Natural killer cell treated with Interleukin-12 subunit alpha and Interleukin-12 subunit beta and Interleukin-15 and Interleukin-18, amount 100 ng/mL, for 72 hours (primary cell): ENCODE measurements at places on chromosomes 1 and 21. TPM values are rescaled to one million over a fixed set of nuclear protein-coding genes. Genes with fewer than 3 reads are reported as not detected.

- no peak for DNase-seq
Observed at GRCh38 chr1:50458507-50458906, 35.3 kb upstream of the DMRTA2 start.

The ZNF648 gene
- not detected for total RNA-seq

DNA sequence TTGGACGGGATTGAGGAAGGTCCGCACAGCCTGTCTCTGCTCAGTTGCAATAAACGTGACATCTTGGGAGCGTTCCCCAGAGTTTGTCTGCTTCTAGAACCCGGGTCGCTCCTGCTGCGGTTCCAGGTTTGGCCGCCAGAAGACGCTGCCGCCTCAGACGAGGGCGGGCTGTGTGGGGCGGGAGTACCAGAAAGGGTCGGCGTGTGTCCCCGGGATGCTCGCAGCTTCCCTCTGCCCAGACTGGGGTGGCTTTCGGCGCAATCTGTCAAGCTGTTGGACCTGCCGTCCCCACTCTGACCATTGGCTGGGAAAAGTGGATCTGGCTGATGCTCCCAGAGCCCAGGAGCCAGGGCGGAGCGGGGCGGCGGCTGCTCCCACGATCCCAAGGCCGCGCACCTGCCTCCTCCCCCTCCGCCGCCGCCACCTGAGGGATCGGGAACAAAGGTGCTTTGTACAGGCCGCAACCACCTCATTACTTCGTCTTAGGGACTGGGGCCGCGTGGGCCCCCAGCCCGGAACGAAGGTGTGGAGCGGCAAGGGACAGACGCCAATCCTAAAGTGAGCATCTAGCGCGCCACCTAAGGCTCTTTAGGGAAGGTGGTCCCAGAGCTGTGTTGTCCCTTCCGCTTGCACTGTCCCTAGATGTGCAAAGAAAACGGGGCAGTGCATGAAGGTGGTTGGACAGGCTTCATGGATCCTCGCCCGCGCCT lies 683 bp upstream of the EFNA4 start:
- no peak for DNase-seq

- no peak for DNase-seq
Observed at GRCh38 chr1:183879494-183879893, 74.6 kb downstream of the RGL1 start.

DNA sequence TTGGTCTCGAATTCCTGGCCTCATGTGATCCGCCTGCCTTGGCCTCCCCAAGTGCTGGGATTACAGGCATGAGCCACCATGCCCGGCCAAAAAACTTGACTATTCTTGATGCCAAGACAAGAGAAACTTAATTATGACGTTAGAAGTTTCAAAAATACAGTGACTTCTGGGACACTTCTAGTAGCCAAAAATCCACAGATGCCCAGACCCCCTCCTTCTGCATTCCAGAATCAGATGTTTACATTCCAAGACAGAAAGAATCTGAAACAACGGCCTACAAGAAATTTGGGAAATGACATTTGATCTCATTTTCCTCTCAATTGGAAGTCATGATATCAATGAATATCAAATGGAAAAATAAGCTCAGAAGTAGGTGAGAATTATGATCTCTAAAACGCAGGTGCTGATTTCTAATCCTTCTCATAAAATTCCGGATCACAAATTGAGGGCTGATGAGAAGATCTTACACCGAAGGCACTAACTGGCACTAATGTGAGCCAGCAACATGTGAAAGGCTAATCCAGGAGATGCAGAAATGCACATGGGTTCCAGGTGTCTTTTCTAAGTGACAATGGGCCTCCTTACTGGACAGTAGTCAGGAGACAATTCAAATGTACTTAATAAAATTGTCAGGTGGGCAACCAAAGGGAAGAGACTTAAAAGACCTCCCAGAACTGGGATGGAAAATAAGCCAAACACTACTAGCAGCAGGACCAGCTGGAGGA lies 5.5 kb downstream of the RAB29 start:
- DNase-seq = no peak

DNA sequence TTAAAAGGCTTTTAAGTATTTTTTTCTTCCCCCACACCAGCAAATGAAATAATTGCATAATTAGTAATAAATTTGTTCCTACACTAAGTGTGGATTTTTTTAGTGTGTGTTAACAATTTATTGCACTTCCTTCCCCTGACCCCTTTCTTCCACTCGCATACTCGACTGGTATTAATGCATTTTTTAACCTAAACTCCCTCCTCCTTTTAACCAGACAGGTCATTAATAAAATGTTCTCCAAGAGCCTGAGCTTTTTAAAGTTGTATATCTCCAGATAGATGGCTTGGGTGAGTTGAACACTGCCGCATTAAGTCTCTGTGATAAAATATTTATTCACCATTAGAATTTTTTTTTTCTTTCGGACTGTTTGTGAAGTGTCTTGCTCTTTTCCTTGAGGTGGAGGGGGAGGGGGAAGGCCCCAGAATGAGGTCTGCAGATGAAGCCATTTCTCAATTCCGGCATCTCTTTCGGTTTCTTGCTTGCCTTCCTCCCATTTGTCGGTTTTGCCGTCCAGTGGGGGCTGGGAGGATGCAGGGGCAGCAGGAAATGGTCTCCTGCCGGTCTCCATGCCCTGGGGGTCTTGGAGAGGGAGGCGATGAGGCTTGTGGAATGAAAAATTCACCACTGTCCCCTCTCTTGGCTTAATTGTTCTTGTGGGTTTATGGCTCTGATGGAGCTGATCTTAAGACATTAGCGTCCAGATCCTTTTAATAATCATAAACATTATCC lies 64.1 kb upstream of the ACTL8 start:
- DNase-seq = no peak

The INTS11 gene
- total RNA-seq = 122 TPM

The MNDA gene
- not detected for total RNA-seq

The LCE2A gene
- total RNA-seq = not detected

DNA sequence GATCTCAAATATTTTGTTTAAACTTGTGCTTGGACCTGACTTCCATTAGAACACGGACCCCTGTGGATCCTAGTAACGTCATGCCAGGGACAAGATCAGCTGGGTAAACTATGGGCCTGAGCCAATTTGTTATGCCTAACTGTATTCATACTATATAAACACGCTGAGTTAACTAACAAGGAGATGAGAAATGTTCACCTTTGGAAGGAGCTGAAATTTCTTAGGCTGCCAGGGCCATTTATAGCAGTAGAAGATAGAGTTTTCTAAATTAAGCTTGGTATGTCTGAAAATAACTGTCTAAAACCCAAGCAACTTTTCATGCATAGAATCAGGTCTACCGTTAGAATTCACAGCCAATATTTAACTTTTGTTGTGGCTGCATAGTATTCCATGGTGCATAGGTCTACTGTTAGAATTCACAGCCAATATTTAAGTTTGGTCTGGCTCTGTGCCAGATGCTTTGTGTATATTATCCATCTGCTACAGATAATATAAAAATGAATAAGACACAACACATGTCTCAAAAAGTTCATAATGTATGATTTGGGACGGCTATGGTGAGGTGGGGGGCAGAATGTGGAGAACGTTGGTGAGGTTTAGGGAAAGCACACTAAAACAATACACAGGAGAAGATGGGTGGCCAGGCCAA lies 61.5 kb downstream of the NMNAT2 start:
- no peak for DNase-seq

GRCh38 chr1:166947398-166948043 lies 27.8 kb downstream of the ILDR2 start:
- no peak for DNase-seq

The KCNK2 gene
- total RNA-seq = not detected
